KG1 (cell line): ENCODE measurements at places on chromosomes 11 and 22.

DNA sequence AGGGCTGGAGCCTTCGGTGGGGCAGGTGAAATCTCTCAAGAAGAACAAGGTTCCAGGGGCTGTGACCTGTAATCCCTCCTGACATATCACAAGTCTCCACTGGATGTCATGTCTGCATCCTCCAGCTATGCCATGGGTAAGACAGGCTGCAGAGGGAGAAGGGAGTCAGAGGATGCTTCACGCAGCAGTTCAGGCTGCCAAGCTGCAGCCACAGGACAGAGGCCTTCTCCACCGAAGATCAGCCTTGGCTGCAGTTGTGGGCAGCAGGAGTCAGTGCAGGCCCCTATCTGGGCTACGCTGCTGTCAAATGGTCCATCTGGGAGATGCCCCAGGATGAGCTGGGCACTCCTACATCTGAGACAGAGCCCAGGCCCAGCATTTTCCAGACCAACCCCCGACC is 25.0 kb downstream of the DKK3 start:
- no peak for DNase-seq

GRCh38 chr22:44676441-44677352 is 25.3 kb upstream of the PRR5 start:
- no peak for DNase-seq

DNA sequence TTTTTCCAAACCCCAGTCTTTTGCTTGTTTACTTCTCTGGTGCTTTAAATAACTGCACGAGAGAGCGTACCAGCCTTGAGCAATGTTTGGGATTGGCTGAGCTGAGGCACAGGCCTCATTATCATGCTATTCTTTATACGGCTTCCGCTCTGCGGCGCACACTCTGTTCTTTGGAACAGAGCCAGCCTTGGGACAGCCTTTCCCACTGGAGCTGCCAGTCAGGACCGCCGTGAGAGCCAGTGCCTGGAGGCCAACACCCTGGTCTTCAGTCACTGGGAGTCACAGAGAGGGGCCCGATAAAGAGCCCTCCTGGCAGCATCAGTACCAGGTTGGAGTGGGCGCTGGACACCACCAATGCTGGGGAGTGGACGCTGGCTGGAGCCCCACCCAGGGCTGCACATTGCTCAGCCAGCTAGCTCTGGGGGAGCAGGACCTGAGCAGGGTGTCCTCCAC is 125.6 kb downstream of the BCR start:
- DNase-seq, result no peak

- DNase-seq, result peak; percentile 65
Measured at GRCh38 chr11:116931206-116931953, 94.0 kb upstream of the APOA1 start.

GRCh38 chr11:45900916-45901617 is 6.0 kb downstream of the FREY1 start:
- no peak for DNase-seq
